Fibroblast of skin of back (primary cell): ENCODE measurements at places on chromosomes 11 and 22.
A peak's percentile ranks its signal among the peaks of the same experiment; 100 is the strongest.

- no peak for DNase-seq
These were observed 712.2 kb downstream of the ETS1 start for GRCh38 chr11:127875131-127875530.

GRCh38 chr22:26143806-26144325, 25.4 kb upstream of the SEZ6L start:
- DNase-seq: no peak

DNA sequence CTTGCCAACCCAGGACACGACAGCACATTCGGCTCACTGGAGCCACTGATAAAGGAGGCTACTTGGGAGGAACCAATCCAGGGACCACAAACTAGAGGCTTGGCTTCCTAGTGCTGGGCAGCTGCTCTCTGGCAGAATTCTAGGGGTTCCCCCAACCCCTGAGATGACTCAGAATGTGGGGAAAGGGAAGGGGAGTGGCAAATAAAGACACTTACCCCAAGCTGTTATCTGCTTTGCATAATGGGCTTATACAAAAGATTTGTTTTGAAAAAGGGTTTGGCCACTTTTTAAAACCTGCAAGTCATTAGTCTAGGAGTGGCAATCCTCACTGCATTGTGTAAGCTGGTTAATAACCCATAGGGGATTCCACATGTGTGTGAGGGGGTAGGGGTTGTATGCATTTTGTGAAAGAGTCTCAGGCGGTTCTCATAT, 64.1 kb upstream of the LMO1 start:
- DNase-seq: no peak

DNA sequence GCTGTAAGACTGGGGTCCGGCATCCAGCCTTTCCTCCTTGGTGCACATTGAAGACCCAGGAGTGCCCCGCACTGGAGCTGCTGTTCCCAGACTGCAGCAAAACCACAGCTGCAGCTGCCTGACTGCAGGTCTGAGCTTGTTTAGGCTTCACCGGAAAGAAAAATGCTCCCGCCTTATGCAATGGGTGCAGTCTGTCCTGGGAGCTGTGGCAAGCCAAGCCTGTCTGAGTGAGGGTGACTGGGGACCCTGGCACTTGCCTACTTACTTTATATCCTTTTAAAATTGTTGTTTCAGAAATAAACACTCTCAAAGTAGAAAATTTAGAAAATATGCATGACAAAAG, 23.3 kb upstream of the CD44 start:
- no peak for DNase-seq

DNA sequence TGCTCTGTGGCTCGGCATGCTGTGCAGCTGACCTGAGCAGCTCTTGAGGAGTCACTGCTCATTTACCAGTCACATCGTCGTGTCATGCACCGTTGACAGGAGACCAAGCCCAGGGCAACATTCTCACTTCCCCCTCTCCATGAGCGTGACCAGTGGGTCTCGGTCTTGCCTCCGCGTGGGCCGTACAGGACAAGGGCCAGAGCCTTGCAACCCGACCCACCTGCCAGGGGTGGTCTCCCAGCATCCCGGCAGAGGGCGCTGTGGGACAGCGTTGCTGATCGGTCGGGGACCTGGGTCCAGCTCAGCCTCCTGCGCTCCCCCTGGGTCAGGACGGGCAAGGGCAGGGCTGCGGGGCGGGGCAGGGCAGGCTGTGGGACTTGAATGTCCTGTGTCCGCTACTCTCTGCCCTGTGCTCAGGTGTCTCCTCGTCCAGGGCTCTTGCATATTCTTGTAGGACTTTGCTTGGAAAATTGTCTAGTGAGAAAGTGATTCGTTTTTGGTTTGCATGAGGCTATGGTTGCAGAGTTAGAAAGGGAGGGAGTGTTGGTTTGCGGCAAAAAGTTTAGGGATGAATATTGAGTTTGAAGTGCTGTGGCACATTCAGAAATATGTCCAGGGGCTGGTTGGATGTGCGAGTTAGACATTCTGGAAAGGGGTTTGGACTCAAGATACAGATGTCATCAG, 16.2 kb downstream of the EIF4G2 start:
- DNase-seq: peak; percentile 73

GRCh38 chr11:16296273-16296672, 60.1 kb downstream of the SOX6 start:
- no peak for DNase-seq
